Activated CD4-positive, alpha-beta T cell treated with anti-CD3 and anti-CD28 coated beads for 36 hours (primary cell): ENCODE measurements at places on chromosomes 1 and 21. TPM values are rescaled to one million over a fixed set of nuclear protein-coding genes. Genes with fewer than 3 reads are reported as not detected.

GRCh38 chr1:45009956-45010854 is 919 bp downstream of the HECTD3 start:
- H3K4me1 ChIP-seq: peaks cover 36% of the 10 kb centered on the region
- H3K27ac ChIP-seq: peak overlapping the region; percentile 72
- peak overlapping the region; percentile 74 for H3K4me3 ChIP-seq
- peak; percentile 58 for DNase-seq
- peaks cover 11% of the 10 kb centered on the region for H3K36me3 ChIP-seq

- peaks cover 50% of the 10 kb centered on the region for H3K4me1 ChIP-seq
- DNase-seq: no peak
- H3K27ac ChIP-seq: peak overlapping the region; percentile 61
- H3K27me3 ChIP-seq: no peaks in the 10 kb centered on the region
- H3K36me3 ChIP-seq: peaks cover 4% of the 10 kb centered on the region
Measured at GRCh38 chr1:179955287-179955680, 674 bp downstream of the CEP350 start.

DNA sequence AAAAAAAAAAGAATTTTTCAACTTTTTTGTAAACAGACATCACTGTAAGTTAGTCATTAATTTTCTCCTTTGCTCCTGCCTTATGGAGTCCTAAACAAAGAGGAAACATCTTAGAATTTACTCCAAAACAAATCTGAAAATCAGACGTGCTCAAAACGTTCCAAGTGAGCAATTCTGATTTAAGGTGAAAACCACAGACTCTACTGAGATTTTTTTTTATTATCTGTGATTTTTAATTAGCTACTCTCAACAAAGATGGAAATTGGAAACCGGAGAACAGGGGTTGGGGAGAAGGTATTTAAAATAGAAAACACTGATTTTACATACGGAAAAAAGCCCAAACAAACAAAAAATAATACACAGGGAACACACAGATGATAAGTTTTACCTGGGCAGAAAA is 7.8 kb upstream of the CTSK start:
- DNase-seq: no peak
- H3K36me3 ChIP-seq: peaks cover 31% of the 10 kb centered on the region
- peaks cover 2% of the 10 kb centered on the region for H3K4me1 ChIP-seq
- no peaks in the 10 kb centered on the region for H3K27me3 ChIP-seq

DNA sequence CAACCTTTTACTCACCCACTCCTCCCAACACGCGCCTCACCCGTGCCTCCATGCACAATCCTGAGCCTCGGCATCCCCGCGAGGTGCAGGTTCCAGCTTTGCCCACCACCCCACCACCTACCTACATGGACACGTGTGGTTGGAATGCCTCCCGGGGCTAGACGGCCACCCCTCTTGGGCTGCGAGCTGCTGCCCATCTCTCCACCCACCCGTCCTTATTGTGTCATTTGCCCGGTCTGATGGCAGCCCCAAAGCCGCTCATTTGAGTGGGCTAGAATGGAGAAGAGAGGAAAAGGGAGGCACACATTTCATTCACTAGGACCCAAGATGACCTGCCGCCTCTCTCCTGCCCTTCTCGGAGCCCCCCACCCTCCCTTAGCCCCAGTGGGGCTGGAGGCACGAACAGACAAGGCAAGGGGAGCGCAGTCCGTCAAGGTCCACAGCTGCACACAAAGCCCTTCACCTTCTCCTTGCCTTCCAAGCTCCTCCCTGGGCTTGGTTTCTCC is 785 bp downstream of the ZNF697 start:
- no peaks in the 10 kb centered on the region for H3K36me3 ChIP-seq
- no peak for DNase-seq
- peaks cover 17% of the 10 kb centered on the region for H3K4me1 ChIP-seq
- peaks cover 64% of the 10 kb centered on the region for H3K27me3 ChIP-seq
- peak overlapping the region; percentile 66 for H3K4me3 ChIP-seq
- no peak overlapping the region for H3K27ac ChIP-seq

GRCh38 chr1:119080586-119080985 is 59.9 kb downstream of the WARS2 start:
- H3K27ac ChIP-seq: no peak overlapping the region
- H3K4me1 ChIP-seq: no peaks in the 10 kb centered on the region
- peaks cover 44% of the 10 kb centered on the region for H3K36me3 ChIP-seq
- H3K27me3 ChIP-seq: no peaks in the 10 kb centered on the region

- H3K4me1 ChIP-seq: peaks cover 12% of the 10 kb centered on the region
- no peaks in the 10 kb centered on the region for H3K27me3 ChIP-seq
- H3K36me3 ChIP-seq: no peaks in the 10 kb centered on the region
- H3K4me3 ChIP-seq: no peak overlapping the region
- H3K27ac ChIP-seq: no peak overlapping the region
Measured at GRCh38 chr21:44763451-44764318, 37.9 kb downstream of the UBE2G2 start.

DNA sequence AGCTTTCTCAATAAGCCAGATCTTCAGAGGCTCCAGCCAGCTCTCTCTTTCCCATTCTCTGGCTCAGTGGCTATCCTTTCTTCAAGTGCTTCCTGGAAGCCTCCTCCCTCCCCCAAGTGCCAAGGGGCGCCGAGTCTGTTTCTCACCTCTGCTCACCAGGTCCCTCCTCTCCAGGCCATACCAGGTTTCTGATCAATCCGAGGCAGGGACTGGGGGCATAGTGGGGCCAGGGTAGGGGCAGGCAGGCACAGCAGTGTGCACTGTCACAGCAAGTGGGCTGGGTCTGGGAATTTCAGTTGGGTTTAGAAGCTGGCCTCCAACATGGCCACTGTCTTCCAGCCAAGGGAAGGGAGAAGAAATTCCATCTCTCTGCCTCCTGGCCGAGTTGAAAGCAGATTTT is 56.5 kb downstream of the NAV1 start:
- no peaks in the 10 kb centered on the region for H3K27me3 ChIP-seq
- H3K27ac ChIP-seq: no peak overlapping the region
- no peaks in the 10 kb centered on the region for H3K4me1 ChIP-seq
- H3K4me3 ChIP-seq: no peak overlapping the region
- no peak for DNase-seq

DNA sequence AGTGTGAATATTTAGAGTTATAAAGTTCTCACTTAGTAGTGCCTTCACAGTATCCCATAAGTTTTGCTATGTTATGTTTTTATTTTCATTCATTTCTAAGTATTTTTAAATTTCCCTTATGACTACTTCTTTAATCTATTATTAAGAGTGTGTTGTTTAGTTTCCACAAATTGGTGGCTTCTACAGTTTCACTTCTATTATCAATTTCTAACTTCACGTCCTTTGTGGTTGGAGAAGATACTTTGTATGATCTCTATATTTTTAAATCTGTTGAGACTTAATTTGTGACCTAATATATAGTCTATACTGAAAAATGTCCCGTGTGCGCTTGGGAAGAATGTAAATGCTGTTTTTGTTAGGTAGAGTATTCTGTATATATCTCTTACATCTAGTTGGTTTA is 11.7 kb downstream of the CHIA start:
- no peak overlapping the region for H3K4me3 ChIP-seq
- H3K27me3 ChIP-seq: no peaks in the 10 kb centered on the region
- no peak for DNase-seq
- H3K27ac ChIP-seq: no peak overlapping the region

DNA sequence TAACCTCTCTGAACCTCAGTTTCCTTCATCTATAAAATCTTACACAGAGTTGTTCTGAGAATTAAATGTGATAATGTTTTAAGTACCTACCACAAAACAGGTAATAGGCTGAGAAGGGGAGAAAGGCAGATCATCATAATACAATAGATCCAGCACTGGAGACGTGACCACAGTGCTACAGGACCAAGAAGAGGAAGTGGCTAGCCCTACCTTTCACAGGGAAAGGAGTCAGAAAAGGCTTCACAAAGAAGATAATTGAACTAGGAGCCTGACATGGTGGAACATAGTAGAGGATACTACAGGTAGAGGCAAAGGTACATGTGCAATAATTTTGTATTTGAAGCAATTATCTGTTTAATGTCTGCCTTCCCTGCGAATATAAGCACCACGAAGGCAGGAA is 45.1 kb downstream of the ERI3 start:
- no peak overlapping the region for H3K27ac ChIP-seq
- no peak for DNase-seq
- H3K4me3 ChIP-seq: no peak overlapping the region
- H3K27me3 ChIP-seq: no peaks in the 10 kb centered on the region

- DNase-seq: peak; percentile 23
- H3K4me1 ChIP-seq: peaks cover 44% of the 10 kb centered on the region
- no peaks in the 10 kb centered on the region for H3K27me3 ChIP-seq
- peak overlapping the region; percentile 45 for H3K27ac ChIP-seq
- H3K36me3 ChIP-seq: peaks cover 7% of the 10 kb centered on the region
Measured at GRCh38 chr1:203638950-203639349, 12.3 kb downstream of the ATP2B4 start.

- no peak overlapping the region for H3K27ac ChIP-seq
- H3K4me1 ChIP-seq: no peaks in the 10 kb centered on the region
- no peak overlapping the region for H3K4me3 ChIP-seq
- DNase-seq: no peak
- no peaks in the 10 kb centered on the region for H3K27me3 ChIP-seq
Measured at GRCh38 chr1:81453367-81453703, 347.4 kb upstream of the ADGRL2 start.

The PM20D1 gene
- total RNA-seq: 0.58 TPM

The SMYD3 gene
- 17.2 TPM for total RNA-seq
